WTC11 (cell line): ENCODE measurements at places on chromosomes 11 and 22.

GRCh38 chr11:109695696-109696095 lies 273.7 kb downstream of the C11orf87 start:
- DNase-seq, result no peak

DNA sequence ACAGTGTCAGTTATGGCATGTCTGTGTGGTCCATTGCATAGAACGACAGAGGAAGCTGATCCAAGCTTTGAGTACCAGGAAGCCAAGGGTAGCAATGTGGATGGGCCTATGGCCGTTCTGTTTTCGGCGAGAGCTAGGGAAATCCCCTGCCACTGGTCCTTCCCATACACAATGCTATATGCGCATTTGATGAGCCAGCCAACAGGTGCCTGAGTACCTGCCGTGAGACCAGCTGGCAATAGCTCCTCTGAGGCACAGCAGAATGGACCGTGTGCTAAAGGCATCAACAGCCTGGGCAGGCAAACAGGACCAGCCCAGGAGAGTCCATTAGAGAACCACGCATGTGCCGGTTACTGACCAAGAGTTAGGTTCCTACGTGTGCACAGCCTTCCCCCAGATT lies 753.0 kb downstream of the NTM start:
- peak; percentile 35 for DNase-seq

DNA sequence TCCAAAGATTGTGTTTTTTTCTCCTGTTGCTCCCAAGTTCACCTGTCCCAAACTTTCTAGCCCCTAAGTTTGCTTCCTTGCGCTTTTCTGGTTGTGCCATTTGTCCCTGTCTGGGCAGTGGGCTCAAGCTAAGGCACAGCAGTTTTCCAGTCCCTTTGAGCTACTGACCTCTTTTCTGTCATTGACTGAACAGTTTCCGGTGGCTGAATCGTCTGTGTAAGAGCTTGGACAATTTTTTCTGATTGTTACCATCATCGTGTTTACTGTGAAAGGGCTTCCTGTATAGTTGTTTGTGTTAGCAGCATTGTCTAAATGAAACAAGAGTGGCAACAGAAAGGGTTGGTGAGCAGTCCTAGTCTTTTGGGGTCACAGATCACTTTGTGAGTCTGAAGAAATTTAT lies 49.8 kb downstream of the BMAL1 start:
- DNase-seq, result no peak

GRCh38 chr11:13102513-13102840 lies 93.4 kb downstream of the RASSF10 start:
- no peak for DNase-seq

GRCh38 chr11:8593455-8593854 lies 573 bp downstream of the STK33 start:
- DNase-seq, result no peak

GRCh38 chr11:130369713-130370112 lies 55.0 kb upstream of the ZBTB44 start:
- DNase-seq, result no peak

GRCh38 chr11:85784480-85785265 lies 26.3 kb downstream of the SYTL2 start:
- no peak for DNase-seq

DNA sequence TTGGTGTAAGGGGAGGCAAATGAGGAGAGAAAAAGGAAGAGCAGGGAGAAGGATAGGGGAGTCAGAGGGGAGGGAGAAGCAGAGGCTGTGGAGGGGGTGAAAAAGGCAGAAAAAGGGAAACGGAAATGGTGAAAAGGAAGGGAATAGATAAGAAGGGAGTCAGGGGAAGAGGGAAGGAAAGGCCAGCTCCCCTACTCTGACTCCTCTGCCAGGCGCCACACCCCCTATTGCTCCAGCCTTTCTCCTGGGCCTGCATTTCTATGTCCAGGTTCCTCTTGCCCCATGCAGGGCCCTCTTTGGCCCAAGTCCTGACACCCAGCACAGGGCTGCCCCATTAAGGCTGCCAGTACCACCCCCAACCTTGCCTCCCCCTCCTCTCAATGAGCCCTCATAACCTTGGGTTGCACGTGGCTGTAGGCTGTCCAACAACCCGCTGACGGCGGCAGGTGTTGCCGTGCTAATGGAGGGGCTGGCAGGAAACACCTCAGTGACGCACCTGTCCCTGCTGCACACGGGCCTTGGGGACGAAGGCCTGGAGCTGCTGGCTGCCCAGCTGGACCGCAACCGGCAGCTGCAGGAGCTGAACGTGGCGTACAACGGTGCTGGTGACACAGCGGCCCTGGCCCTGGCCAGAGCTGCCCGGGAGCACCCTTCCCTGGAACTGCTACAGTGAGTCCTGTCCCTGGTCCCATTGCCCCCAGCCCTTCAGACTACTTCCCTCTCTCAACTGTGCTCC lies 3.4 kb upstream of the NHERF4 start:
- DNase-seq, result no peak

GRCh38 chr11:47348859-47349258 lies 3.6 kb downstream of the MYBPC3 start:
- DNase-seq, result peak; percentile 36

DNA sequence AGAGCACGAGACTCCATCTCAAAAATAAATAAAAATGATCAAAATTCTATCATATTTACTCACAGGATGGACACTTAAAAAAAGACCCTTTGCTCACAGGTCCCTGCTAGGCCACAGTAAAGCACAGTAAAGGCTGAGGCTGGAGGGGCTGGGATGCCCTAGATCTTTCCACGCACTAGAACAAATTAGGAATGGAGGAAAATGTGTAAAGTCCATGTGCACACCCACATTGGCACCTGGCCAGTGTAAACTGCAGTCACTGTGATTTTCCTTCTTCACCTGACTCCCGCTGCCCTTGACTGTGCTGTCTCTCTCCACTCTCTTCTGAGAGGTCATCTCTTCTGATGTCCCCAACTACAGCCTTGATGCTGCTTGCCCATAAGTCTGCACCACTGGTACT lies 195.5 kb downstream of the EFCAB6 start:
- no peak for DNase-seq

- DNase-seq, result peak; percentile 76
These were observed 165.6 kb downstream of the SHANK2 start for GRCh38 chr11:71086687-71087258.

DNA sequence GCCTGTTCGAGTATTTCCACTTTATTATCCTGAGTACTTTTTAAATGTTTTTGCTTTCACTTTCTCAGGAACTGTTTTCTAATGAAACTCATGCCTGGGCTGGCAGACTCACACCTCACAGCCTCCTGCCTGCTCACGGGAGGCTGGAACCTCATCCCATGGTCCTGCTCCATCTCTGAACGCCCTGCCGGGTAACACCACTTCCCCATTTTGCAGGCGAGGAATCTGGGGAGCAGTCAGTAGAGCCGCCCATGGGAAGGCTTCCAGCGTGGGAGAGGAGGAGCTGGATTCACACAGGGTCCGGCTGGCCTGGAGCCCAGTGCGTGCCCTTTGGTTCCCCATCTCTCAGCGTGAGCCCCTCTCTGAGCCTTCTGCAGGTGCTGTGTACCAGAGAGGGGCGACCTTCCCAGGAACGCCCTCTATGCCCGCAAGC lies 53.6 kb downstream of the SCUBE1 start:
- no peak for DNase-seq

DNA sequence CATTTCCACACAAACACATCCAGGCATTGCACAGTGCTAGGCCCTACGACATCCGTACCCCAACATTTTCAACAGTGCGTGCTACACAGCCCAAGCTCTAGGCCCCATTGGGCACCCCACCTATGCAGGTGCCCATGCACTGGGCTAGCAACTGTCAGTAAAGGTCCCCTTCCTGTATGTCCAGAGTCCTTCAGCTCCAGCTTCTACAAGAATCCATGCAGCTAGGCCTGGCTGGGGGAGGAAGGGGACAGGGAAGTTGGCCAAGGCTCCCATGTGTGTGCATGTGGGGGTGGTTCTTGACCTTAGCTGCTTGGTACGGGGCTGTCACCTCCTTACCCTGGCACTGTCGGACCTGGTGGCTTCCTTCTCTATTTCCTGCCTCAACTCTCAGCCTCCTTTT lies 1.3 kb downstream of the B3GAT1 start:
- no peak for DNase-seq

DNA sequence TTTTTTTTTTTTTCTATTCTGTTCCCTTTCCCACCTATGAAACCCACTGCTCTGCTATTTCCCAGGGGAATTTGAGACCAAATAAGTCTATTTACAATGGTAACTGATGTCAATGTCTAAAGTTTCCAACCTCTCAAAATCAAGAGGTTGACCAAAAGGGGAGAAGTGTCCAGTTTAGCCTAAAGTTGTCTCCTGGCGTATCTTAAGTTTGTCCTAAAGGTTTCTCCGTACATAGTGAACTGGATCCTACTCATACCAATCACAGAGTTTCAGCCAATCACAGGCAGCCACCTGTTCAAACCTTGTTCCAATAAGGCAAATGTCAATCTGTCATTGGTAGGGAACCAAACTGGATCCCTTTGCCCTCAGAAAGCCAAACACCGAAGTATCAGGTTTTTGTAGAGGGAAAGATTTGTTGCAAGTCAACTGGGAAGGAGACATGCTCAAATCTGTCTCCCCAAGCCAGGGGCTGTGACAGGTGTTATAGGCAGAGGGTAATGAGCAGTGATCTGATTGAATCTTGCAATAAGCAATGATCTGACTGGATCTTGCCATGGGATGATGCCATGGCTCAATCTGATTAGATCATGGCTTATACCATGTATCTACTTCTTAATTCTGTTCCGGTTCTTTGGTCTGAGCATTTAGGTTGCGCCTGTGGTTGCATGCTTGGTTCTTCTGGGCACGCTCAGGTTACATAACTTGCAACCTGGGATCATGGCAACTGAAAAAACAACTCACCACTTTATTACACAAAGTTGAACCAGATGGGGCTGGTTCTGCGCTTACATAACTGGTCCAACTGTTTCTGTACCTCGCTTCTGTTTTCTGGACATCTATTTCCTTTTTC lies 1.1 kb upstream of the VPS37C start:
- DNase-seq, result no peak

- DNase-seq, result no peak
These were observed 50.9 kb downstream of the CDKN1C start for GRCh38 chr11:2834503-2835273.

- DNase-seq, result peak; percentile 75
These were observed 19.3 kb downstream of the EIF3F start for GRCh38 chr11:8006349-8006977.

GRCh38 chr11:95925011-95925410 lies 1.1 kb upstream of the MTMR2 start:
- no peak for DNase-seq

DNA sequence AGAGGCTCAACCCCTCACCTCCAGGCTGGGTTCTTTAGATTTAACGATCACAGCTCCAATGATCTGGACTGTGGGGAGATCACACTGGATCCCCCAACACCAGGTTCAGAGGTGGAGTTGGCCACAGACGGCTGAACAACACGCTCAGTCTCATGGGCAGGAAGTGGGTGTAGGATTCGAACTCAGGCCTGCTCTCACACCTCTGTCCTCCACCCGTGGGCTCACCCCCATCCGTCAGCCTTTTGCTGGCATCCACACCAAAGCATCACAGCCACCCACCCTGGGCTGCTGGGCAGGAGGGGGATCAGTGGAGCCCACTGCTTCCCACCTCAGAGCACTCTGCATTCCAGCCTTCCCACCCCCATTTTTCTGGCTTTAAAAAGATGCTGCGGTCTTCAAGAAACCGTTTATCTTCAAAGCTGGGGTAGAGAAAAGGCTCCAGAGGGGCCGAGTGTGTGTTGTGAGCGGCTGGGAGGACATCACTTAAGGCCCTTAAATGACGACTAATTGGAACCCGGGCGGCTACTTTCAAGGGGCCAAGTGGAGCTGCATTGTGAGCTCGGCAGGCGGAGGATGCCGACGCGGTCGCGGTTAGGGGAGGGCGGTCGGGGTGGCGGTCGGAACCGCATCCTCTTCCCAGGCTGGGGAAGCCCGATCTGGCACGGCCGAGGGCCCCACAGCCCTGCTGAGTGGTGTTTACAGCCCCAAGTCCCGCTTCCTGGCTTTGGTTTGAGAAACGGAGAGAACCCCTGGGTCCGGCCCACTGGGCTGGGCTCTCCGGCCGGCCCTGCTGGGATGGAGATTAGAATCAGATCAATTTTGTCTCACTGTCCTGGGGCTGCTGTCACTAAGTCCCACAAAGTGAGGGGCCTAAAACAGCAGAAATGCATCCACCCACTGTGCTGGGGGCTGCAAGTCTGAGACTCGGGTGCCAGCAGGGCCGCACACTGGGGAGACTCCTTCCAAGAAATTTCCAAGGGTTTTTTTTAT lies 15.9 kb upstream of the FGF3 start:
- DNase-seq, result no peak

GRCh38 chr11:27429761-27430393 lies 42.7 kb downstream of the LGR4 start:
- no peak for DNase-seq

DNA sequence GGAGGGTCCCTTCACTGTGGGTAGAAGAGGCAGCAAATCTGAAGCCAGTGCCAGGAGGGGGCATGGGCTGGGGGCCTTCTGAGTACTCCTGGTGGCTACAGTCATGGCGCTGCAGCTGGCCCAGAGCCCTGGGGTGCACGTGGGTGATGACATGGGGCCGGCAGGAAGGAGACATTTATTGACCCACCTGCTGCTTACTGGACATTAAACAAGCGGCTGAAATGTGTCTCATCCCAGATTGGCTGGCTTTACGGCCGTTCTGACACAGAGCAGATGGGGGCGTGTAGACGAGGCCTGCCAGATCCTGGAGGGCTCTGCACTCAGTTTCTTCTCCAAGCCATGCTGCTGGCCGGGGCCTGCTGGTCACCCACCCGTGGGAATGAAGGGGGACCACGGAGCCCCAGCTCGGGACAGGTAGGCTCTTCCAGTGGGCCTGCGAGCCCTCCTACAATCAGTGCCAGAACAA lies 906.9 kb downstream of the BRD1 start:
- DNase-seq, result no peak

DNA sequence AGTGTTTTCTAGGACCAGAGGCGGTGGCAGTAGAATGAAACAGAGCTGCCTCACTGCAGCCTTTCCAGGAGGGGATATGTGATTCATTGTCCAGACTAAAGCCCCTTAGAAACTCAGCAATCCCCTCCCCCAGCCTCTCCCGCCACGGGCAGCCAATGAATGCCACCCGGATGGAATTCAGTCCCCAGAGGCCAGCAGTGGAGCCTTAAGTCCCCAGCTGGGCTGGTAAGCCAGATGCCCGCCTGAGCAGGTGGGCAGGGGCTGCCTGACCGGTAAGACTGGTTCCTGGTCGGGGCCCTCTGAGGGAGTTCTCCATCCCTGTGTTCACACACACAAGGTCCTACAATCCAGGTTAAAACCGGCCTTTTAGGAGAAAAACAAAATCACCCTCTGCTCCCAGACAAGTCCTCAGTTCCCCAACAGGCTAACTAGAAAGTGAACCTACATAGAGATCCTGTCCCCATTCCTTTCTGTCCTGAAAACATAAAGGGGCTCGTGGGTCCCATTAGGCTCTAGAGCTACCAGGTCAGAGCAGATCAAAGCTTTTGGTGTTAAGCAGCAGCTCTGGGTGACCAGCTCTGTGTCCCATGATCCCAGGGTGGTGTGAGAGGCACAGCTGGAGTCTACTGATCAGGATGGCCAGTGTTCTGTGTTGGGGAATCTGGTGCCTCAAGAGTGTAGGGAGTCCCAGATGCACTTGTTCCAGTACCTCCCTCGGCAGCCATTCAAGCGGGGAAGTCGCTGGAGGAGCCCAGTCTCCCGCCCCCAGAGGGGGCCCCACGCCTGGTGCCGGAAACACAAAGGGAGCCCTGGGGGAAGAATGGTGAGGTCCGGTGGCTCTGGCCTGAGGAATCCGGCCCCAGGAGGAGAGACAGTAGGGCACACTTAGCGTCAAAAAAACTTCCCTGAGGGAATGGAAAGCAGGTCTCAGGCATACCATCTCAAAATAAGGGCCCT lies 2.6 kb downstream of the PATZ1 start:
- DNase-seq, result peak; percentile 76
